Activated CD8-positive, alpha-beta memory T cell treated with anti-CD3 and anti-CD28 coated beads for 48 hours (primary cell): ENCODE measurements at places on chromosomes 4 and X.

DNA sequence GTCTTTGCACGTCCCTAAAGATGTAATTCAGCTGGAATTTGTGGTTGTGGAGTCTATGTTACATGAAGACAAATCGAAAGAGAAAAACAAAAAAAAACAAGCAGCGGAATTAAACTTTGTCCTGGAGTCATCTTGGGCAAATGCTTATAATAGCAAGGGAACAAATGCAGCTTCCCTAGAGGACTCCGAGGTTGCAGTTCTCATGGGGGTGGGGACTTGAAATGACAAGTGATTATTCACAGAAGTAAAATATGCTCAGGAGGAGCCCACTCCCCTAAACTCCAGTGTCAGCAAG lies 362.4 kb downstream of the ARHGAP24 start:
- DNase-seq: no peak

GRCh38 chr4:152220201-152220666 lies 315.7 kb downstream of the FBXW7 start:
- no peak for DNase-seq

GRCh38 chrX:15866147-15866546 lies 11.5 kb upstream of the AP1S2 start:
- no peak for DNase-seq

- no peak for DNase-seq
Measured at GRCh38 chr4:86660401-86660800, 66.3 kb downstream of the PTPN13 start.

- no peak for DNase-seq
Measured at GRCh38 chrX:22650691-22651090, 349.1 kb upstream of the DDX53 start.

DNA sequence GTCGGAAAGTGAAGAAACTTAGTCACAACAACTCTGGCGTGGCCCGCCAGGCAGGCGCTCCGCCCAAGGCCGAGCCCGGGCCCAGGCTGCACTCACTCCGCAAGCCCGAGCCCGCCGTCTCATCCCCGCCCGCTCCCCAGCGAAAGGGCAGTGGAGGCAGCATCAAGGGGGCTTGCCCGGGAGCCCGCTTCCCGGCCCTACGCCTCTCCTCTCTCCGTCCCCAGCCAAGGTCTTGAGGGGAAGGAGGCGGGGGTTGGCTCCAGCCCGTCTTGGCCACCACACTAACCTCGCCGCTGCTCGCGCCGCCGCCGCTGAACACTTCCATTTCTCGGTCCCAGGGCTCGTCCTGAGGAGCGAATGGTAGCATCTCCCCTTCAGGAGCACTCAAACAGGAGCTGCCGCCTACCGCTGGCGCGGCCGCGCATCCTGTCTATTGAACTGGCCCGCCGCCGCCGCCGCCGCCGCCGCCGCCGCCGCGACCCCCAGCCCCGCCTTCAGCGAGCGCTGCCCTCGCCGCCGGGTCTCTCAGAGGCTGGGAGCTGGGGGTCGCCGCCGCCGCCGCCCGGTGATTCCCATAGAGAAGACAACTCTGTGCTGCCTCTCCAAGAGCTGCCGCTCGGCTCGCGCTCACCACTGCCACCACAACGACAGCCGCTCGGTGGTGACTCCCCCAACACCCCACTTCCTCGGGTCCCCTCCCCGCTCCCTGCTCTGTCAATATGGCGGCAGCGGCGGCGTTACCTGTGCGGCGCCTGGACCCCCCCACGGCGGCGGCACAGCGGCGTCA lies at the start of gene RPS6KA6:
RPS6KA6 (minus strand) TSS at position 667 of the 787 bp plus-strand sequence; CDS start at position 367, 300 bp downstream.
- DNase-seq: no peak

- DNase-seq: no peak
Measured at GRCh38 chr4:6359536-6360308, 90.1 kb downstream of the WFS1 start.

GRCh38 chr4:38782452-38783108 lies at the start of gene TLR10:
TSS of gene TLR10 (minus strand) at chr4:38782990. CDS start at chr4:38775590, 7,400 bp downstream.
- no peak for DNase-seq

- DNase-seq: no peak
Measured at GRCh38 chr4:183349673-183350072, 27.4 kb upstream of the CLDN24 start.

- DNase-seq: no peak
Measured at GRCh38 chrX:133389975-133390374, 25.3 kb downstream of the GPC4 start.

DNA sequence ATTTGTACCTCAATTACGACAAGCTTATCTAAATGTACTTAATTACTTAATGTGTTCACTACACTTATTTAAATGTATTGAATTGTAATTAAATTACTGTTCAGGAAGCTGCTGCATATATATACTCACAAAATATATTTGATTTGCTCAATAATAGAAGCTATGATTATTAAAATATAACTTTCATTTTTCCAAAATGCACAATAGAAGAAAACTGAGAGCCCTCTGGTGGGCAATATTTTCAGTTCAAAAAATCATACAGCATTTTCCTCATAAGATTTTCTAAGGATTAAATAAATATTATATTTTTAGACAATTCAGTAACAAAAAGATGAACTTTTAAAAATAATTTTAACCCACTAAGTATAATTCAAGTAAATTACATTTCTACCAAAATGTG lies 217.3 kb downstream of the DKK2 start:
- DNase-seq: no peak

GRCh38 chrX:104864296-104864695 lies 298.3 kb downstream of the IL1RAPL2 start:
- no peak for DNase-seq

GRCh38 chr4:5629542-5629941 lies 78.8 kb downstream of the EVC2 start:
- DNase-seq: no peak

DNA sequence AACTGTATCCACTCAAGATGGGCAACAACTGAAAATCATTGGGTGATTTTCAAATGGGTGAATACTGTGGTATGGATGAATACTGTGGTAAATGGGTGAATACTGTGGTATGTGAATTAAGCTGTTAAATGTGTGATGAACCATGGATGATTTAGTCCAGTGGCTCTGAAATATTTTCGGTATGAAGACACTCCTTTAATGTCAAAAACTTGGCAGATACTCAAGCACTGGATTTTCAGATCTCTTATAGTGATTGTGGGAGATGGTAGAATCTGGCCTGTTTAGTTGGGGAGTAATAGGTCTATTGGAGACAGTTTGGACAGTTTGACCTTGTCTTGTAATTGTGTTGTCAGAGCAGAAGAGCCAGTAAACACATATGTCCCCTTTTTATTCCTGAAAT lies 45.7 kb downstream of the SSX7 start:
- DNase-seq: no peak
